Tibial nerve (tissue), 4 donors: ENCODE measurements at places on chromosomes 16 and 17. TPM values are rescaled to one million over a fixed set of nuclear protein-coding genes. Genes with fewer than 3 reads are reported as not detected.

DNA sequence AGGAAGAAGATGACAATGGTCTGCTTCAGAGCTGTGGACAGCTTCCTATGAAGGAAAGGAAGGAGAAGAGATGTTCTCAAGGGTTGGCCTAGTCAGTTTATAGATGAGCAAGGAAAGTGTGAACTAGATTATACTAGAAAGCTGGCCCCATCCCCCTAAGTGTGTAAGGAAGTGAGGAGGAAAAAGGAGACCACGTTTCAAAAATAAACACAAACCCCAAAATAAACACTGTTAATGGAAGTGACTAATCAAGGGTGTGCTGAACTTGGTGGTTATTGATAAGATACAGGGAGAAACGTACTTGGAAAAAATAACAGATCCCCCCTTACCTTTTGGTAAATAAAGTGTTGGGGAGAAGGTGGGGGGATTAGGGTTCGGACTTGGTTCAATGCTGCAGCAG, 267.1 kb downstream of the SOX9 start:
- H3K4me3 ChIP-seq: no peak overlapping the region
- no peaks in the 10 kb centered on the region for H3K36me3 ChIP-seq
- no peaks in the 10 kb centered on the region for H3K27me3 ChIP-seq
- no peak for DNase-seq
- no peak overlapping the region for H3K27ac ChIP-seq
- peaks cover 27% of the 10 kb centered on the region for H3K4me1 ChIP-seq

DNA sequence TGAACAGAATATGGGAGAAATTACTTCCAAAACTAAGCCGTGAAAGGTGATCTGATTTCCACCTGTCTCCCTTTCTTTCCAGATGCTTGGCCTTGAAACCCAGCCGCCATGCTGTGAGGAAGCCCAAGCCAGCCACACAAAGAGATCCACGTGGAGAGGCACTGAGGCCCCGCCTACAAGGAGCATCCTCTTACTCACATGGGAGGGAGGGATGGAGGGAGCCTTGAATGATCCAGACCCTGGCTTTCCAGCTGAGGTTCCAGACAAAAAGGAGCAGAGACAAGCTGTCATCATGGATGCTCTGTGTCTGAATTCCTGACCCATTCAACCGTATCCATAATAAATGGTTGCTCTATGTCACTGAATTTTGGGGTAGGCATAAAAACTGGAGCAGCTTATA, 48.9 kb upstream of the HAPSTR1 start:
- no peaks in the 10 kb centered on the region for H3K36me3 ChIP-seq
- no peaks in the 10 kb centered on the region for H3K4me1 ChIP-seq
- no peak overlapping the region for H3K4me3 ChIP-seq
- no peaks in the 10 kb centered on the region for H3K27me3 ChIP-seq

DNA sequence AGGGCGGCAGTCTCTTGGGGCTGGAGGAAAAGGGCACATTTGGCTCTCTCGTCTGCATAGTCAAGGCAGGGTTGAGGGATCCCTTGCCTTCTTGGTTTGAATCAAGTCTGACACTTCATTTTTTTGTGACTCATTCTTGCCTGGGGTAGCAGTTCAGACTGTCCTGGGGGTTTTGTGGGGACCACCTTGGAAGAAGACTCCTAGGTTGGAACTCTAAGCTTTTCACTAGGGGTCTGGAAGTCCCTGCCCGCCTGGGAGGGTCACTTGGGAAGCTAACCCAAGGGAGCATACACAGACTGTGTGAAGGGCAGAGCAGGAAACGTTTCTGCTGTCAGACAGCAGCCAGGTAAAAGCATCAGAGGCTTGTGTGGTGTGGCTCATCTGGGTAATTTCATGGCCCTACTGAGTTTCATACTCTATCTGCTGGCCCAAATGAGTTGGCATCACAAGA, 11.3 kb downstream of the YPEL2 start:
- H3K4me1 ChIP-seq: peaks cover 36% of the 10 kb centered on the region
- no peaks in the 10 kb centered on the region for H3K36me3 ChIP-seq
- H3K27ac ChIP-seq: no peak overlapping the region
- no peak for DNase-seq
- H3K4me3 ChIP-seq: no peak overlapping the region

Gene STX1B
- 0.84 TPM for total RNA-seq

Gene CMTM2
- not detected for total RNA-seq

- no peak for DNase-seq
- H3K36me3 ChIP-seq: no peaks in the 10 kb centered on the region
- H3K27ac ChIP-seq: no peak overlapping the region
- H3K4me1 ChIP-seq: no peaks in the 10 kb centered on the region
- no peak overlapping the region for H3K4me3 ChIP-seq
These were observed 6.0 kb upstream of the BLMH start for GRCh38 chr17:30297715-30298114.

DNA sequence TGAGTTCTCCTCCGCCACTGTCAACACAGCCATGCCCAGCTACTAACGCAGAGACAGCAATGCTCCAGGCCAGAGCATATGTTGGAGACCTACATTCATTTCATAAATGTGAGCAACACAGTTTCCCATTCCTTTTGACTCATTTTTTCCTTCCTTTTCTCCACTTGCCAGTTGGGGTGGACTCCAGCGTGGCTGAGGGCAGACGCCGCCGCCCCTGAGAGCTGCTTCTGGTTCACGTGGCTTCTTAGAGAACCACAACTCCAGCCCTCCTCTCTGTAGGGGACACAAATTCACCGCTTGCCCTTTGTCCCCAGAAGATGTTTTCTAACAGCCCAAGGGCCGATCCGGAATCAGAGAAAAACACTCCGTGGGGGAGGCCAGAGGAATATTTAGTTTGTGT, 45.8 kb upstream of the ZCCHC14 start:
- no peaks in the 10 kb centered on the region for H3K36me3 ChIP-seq
- H3K4me1 ChIP-seq: no peaks in the 10 kb centered on the region
- no peaks in the 10 kb centered on the region for H3K27me3 ChIP-seq

Gene SP6
- total RNA-seq: 0.78 TPM

Gene MPO
- not detected for total RNA-seq

Gene FUS
- total RNA-seq: 91.8 TPM

GRCh38 chr17:5069724-5070123, 8.5 kb upstream of the ZFP3 start:
- DNase-seq: no peak
- no peak overlapping the region for H3K27ac ChIP-seq
- no peaks in the 10 kb centered on the region for H3K36me3 ChIP-seq
- H3K4me3 ChIP-seq: no peak overlapping the region
- H3K4me1 ChIP-seq: no peaks in the 10 kb centered on the region
- no peaks in the 10 kb centered on the region for H3K27me3 ChIP-seq

DNA sequence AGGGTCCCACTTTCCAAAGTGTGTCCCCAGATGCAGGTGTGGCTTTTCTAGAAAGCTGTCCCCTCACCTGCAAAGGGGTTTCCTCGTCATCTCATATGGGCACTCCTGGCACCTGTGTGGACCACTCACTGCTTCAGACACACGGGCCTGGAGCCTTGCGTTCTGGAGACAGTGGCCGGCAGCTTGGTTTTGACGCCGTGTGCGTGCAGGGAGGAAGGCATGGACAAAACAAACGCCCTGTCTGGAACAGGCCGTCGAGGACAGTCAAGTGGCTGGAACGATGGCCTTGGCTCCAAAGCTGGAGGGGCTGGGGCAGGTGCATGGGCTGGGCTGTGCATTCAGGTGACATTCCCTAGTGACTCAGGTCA, 13.0 kb upstream of the C16orf95 start:
- H3K36me3 ChIP-seq: peaks cover 14% of the 10 kb centered on the region
- H3K4me1 ChIP-seq: no peaks in the 10 kb centered on the region
- no peak for DNase-seq
- H3K4me3 ChIP-seq: no peak overlapping the region
- H3K27me3 ChIP-seq: no peaks in the 10 kb centered on the region

GRCh38 chr17:35191001-35191695, 3.0 kb downstream of the SLC35G3 start:
- H3K27ac ChIP-seq: no peak overlapping the region
- no peaks in the 10 kb centered on the region for H3K27me3 ChIP-seq
- no peak for DNase-seq
- no peaks in the 10 kb centered on the region for H3K36me3 ChIP-seq
- H3K4me3 ChIP-seq: no peak overlapping the region

- H3K36me3 ChIP-seq: peaks cover 2% of the 10 kb centered on the region
- peak overlapping the region; percentile 89 for H3K27ac ChIP-seq
- no peak overlapping the region for H3K4me3 ChIP-seq
- H3K4me1 ChIP-seq: peaks cover 24% of the 10 kb centered on the region
These were observed 8.4 kb downstream of the CBX4 start for GRCh38 chr17:79830763-79831264.

Gene RHBDL3
- total RNA-seq: not detected

GRCh38 chr16:82182266-82183003, 12.4 kb upstream of the MPHOSPH6 start:
- no peak overlapping the region for H3K27ac ChIP-seq
- H3K4me3 ChIP-seq: no peak overlapping the region
- DNase-seq: no peak

Gene PRR35
- total RNA-seq: not detected

Gene KRTAP17-1
- total RNA-seq: not detected

- H3K27me3 ChIP-seq: no peaks in the 10 kb centered on the region
- H3K4me3 ChIP-seq: no peak overlapping the region
- H3K36me3 ChIP-seq: no peaks in the 10 kb centered on the region
- H3K4me1 ChIP-seq: no peaks in the 10 kb centered on the region
These were observed 582.3 kb downstream of the WWOX start for GRCh38 chr16:78681743-78682142.

DNA sequence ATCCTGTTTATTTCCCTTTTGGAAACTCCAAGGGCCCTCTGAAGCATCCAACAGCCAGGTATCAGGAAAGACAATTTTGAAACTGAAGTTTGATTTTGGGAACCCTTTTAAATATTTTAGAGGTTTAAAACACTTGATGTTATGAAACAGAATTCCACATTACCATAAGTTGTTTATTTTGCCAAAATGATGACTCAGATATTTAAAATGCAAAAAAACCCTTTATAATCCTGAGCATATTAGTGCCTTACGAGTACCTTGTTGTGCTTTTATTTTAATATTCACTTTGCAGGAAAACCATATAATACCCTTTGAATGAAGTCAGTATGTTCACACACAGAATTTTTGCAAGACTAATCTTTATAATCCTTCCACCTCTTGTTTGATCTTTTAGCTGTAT, 765.1 kb upstream of the CA10 start:
- H3K4me1 ChIP-seq: no peaks in the 10 kb centered on the region
- H3K27ac ChIP-seq: no peak overlapping the region
- no peak overlapping the region for H3K4me3 ChIP-seq
- H3K36me3 ChIP-seq: no peaks in the 10 kb centered on the region
- no peaks in the 10 kb centered on the region for H3K27me3 ChIP-seq

DNA sequence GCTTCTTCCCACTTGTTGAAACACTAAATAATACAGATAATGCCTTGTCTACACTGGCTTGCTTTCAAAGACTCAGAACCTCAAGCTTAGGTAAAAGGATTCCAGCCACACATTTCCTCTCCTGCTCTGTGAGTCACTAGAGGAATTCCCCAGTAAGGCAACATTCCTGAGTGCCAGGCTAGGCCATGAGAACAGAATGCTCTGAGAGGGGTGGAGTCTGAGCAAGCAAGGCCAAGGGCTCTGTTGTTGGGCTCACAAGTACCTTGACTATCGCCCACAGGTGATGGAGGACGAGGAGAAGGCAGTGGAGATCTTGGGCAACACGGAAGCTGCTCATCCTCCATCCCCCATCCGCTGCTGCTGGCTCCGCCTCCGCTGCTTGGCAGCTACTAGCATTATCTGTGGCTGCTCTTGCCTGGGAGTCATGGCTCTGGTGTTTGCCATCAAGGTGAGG, 6.7 kb upstream of the PHKG2 start:
- peak overlapping the region; percentile 64 for H3K27ac ChIP-seq
- no peak for DNase-seq
- no peak overlapping the region for H3K4me3 ChIP-seq

DNA sequence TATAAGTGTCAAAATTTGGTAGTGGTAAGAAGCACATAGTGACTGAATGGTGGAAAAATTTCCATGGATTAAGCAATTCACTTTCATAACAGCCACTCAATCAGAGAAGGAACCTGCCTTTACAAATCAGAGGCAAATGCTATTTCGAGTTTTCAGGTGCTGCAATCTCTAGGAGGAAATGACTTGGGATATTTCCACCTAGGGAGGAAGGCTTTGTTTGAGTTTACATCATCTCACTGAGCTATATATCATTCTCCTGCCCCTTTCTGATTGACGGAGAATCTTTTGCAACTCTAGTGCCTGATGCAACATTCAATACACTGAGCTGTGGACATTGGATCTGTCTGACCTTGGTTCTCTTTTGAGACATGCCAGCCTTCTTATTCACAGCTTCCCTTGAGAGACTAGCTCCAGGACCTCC, 26.3 kb downstream of the MARCHF10 start:
- H3K4me3 ChIP-seq: no peak overlapping the region
- no peak for DNase-seq
- H3K4me1 ChIP-seq: no peaks in the 10 kb centered on the region
- H3K27ac ChIP-seq: no peak overlapping the region

GRCh38 chr17:21185061-21185460, 28.9 kb downstream of the TMEM11 start:
- H3K4me3 ChIP-seq: no peak overlapping the region
- H3K27ac ChIP-seq: no peak overlapping the region
- H3K4me1 ChIP-seq: no peaks in the 10 kb centered on the region
- H3K36me3 ChIP-seq: no peaks in the 10 kb centered on the region
- no peaks in the 10 kb centered on the region for H3K27me3 ChIP-seq

Gene NOTUM
- not detected for total RNA-seq

DNA sequence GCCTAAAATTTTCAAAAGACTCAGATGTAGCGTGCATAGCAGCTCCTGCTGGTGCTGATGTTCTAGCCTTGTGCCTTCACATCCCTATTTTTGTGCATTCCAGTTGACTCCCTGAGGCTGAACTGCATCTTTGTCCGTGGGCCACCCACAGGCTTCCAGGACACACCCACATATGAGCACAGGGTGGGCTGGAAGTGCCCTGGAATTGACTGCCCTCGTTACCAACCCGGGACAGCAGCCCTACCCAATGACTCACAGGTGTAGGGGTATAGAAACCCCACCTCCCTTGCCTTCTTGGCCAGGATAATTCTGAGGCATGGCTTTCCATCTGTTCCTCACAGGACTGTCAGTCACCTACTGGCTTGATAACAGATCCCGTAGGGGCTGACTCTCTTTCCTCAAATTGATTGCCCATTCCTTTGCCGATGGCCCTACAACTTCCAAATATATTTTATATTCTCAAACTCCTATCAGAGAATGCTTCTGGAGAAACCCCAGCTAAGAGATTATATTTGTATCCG, 65.9 kb upstream of the CDH13 start:
- H3K36me3 ChIP-seq: no peaks in the 10 kb centered on the region
- H3K27ac ChIP-seq: no peak overlapping the region
- H3K4me3 ChIP-seq: no peak overlapping the region
- no peaks in the 10 kb centered on the region for H3K4me1 ChIP-seq
- H3K27me3 ChIP-seq: no peaks in the 10 kb centered on the region

Gene VPS25
- 37.7 TPM for total RNA-seq

Gene KRTAP1-5
- not detected for total RNA-seq

Gene CCDC92B
- not detected for total RNA-seq

DNA sequence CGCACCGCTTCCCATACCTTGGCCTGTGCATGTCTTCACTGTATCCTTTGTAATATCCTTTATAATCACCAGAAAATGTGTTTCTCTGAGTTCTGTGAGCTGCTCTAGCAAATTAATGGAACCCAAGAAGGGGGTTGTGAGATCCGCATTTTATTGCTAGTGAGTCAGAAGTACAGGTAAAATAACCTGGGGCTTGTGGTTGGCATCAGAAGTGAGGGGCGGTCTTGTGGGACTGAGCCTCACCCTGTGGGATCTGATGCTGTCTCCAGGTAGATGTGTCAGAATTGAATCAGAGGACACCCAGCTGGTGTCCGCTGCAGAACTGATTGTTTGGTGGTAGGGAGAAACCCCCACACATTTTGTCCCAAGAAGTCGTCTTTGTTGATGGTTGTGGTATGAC, 382.4 kb downstream of the SNX29 start:
- DNase-seq: no peak
- H3K4me3 ChIP-seq: no peak overlapping the region
- no peak overlapping the region for H3K27ac ChIP-seq
- no peaks in the 10 kb centered on the region for H3K27me3 ChIP-seq
